ENCODE measurements at places on chromosomes 1 and 21. TPM values are rescaled to one million over a fixed set of nuclear protein-coding genes. Genes with fewer than 3 reads are reported as not detected.

DNA sequence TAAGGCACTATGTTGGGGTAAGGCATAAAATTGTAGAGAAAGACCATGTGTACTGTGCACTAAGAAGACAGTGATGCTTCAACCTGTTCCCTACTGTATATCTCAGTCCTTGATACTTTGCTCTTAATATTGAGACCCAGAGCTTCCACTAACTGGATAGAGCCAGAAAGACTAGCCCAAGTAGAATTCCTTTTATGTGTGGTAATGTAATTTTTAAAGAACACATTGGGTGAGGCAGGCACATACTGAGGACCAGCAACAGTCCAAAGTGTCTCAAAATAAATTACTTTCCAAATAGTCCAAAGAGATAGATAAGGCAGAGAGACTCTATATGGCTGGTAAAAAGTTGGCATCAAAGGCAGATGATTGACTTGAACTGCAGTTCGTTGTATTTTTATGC lies 31.4 kb upstream of the MROH9 start:
- DNase-seq: no peak

DNA sequence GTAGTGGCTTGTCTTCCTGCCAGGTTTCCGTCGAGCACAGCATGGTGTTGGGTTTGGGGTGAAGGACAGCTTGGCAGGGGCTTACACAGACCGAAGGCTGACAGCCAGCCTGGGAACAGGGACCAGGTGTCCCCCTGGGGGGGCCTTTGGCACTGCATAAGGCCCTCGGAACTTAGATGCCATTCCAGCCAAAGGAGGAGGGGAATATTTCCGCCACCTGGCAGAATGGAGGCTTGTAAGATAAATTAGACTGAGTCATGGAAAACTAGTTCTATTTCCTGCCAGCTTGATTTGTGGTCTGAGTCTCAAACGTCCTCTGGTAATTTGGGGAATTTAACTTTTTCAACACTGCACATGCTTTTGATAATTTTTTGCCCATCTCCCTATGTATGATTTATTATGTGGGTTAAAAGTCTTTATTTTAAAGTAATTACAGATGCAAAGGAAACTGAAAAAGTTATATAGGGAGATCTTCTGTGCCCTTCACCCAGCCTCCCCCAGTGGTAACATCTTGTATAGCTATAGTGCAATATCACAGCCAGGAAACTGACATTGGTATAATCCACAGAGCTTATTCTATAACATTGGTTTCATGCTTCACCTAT lies 11.5 kb upstream of the TMEM51 start:
- no peak for DNase-seq

- DNase-seq: no peak
Observed at GRCh38 chr1:118291661-118292060, 106.6 kb upstream of the SPAG17 start.

DNA sequence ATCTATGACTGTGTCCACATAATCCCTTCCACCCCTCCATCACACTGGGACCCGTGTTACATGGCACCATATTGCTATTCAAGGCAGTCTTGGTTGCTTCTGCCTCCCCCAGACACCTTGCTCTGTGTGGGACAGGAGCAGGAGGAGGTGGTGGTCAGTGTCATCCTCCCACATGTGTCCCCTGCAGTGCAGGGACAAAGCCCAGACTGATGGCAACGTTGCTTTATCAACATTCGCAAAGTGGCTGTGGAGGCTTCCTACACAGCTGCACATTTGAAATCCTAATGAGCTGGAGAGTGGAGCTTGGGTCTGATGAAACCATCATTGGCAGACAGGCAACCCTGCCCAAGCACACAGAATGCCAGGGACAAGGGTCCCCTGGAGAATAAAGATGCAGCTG lies 26.2 kb downstream of the TRIM67 start:
- no peak for DNase-seq

GRCh38 chr1:162091681-162092524 lies 22.4 kb downstream of the NOS1AP start:
- no peak for DNase-seq

- no peak for DNase-seq
Observed at GRCh38 chr1:101733340-101733739, 263.4 kb downstream of the OLFM3 start.

- peak; percentile 53 for DNase-seq
Observed at GRCh38 chr1:10693497-10694273, 102.8 kb downstream of the CASZ1 start.

GRCh38 chr1:61092642-61093041 lies 10.3 kb downstream of the NFIA start:
- no peak for DNase-seq

- no peak for DNase-seq
Observed at GRCh38 chr1:191707288-191707687, 451.0 kb upstream of the RGS18 start.

DNA sequence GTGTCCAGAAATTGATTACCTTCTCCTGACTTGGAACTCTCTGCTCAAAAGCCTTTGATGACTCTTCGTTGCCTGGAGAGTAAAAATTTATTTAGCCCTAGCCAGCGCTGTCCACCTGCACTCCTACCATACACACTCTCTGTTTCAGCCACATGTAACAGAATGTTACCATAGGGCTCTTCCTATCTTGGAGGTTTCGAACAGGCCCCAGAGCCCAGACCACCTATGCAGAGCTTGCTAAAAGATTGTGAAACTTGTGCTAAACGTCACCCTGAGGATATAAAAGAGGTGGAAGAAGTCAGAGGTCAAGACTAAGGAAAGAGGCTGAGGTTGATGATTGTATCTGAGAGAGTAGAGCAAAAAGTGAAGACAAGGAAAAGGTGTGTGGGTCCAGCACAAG lies 237.0 kb upstream of the HOOK1 start:
- no peak for DNase-seq

DNA sequence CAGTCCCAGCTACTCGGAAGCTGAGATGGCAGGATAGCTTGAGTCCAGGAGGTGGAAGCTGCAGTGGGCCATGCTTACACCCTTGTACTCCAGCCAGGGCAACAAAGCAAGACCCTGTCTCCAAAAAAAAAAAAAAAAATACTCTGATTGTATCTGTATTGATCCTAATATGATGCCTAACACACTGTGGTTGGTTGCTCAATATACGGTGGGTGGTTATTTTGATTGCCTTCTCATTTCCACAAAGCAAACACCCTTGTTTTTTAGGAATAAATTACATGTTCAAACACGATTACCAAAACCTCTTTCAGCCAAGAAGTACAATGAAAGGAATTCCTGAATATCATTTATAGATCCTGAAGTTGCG lies 3.4 kb downstream of the EGLN1 start:
- DNase-seq: no peak

- DNase-seq: no peak
Observed at GRCh38 chr1:151108331-151108730, 37.8 kb downstream of the GABPB2 start.

- no peak for DNase-seq
Observed at GRCh38 chr1:171484760-171485374, 463 bp upstream of the PRRC2C start.

GRCh38 chr1:15305468-15305770 lies 58.4 kb downstream of the FHAD1 start:
- no peak for DNase-seq

DNA sequence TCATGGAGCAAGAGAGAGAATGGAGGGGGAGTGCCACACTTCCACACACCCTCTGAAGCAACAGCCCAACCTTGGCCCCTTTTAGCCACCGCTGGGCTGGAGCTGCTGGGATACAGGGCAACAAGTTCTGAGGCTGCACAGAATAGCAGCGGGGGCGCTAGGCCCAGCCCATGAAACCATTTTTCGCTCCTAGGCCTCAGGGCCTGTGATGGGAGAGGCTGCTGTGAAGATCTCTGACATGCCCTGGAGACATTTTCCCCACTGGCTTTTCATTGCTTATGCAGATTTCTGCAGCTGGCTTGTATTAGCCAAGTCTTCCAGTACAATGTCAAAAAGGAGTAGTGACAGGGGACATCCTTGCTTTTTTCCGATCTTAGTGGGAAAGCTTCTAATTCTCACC lies 202.3 kb upstream of the B3GALT2 start:
- DNase-seq: no peak

DNA sequence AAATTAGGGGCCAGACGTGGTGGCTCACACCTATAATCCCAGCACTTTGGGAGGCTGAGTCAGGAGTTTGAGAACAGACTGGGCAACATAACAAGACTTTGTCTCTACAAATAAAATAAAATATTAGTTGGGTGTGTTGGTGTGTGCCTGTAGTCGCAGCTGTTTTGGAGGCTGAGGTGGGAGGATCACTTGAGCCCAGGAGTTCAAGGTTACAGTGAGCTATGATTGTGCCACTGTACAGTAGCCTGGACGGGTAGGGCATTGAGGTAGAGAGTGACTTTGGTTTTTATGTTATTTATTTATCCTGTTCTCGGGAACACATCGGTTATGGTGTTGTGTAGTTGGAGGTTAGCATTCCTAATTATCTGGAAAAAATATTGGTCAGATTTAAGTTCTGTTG lies 19.5 kb downstream of the KIF1B start:
- no peak for DNase-seq

DNA sequence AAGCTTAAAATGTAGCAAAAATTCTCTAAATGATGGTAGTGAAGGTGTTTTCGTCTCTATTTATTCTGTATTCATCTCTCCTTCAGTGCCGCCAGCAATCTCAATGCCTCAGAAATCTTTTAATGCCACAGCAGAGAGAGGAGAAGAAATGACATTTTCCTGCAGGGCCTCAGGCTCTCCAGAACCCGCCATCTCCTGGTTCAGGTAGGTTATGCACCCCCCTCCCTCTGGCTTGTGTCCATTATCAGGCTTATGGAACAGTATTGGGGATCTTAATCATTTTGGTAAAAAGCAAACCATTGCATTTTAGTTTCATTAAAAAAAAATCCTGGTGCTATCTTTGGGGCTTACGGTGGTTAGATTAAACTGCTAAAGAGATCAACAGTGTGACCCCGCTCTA lies 326.1 kb downstream of the NCAM2 start:
- DNase-seq: no peak

DNA sequence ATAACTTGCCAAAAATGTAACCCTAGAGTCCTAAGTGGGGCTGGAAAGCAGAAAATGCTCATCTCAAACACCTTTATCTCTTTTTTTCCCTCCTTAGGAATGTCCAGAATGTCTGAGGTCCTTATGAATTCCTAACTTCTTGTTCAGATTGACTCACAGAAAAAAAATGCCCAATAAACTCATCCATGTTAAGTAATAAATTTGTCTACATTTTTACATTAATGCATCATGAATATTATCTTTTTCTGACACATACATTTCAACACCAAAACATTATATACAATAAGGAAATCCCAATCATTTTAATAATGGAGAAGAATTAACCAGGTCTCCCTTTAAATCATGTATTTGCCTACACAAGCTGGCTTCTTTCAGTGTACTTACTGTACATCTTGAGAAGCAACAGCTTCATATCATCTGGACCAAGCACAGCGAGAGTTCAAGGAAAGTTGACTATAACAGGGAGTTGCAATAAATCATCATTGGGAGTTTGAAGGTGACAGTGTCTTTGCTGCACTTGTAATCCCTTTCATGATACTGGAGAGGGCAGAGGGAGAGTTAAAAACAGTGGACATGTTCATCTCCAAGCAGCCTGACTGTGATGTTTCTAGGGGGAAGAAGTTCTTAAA lies 565.2 kb downstream of the LTN1 start:
- no peak for DNase-seq

DNA sequence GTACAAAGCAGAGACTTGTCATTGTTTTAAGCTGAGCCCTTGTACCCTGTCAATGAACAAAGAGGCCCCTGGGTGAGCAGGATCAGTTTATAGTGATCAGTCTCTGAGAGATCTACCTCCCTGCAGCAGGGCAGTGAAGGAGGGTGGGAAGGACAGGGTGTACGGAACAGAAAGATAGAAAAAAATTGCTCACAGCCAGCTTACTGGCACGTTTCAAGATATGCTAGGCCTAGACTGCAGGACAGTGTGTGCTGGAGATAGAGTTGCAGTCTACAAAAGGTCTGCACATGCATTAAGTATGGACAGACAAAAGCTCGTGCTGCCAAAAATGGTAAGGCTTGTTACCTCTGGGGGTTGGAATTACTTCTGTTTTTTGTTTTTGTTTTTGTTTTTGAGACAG lies 34.6 kb downstream of the OVAAL start:
- DNase-seq: no peak

DNA sequence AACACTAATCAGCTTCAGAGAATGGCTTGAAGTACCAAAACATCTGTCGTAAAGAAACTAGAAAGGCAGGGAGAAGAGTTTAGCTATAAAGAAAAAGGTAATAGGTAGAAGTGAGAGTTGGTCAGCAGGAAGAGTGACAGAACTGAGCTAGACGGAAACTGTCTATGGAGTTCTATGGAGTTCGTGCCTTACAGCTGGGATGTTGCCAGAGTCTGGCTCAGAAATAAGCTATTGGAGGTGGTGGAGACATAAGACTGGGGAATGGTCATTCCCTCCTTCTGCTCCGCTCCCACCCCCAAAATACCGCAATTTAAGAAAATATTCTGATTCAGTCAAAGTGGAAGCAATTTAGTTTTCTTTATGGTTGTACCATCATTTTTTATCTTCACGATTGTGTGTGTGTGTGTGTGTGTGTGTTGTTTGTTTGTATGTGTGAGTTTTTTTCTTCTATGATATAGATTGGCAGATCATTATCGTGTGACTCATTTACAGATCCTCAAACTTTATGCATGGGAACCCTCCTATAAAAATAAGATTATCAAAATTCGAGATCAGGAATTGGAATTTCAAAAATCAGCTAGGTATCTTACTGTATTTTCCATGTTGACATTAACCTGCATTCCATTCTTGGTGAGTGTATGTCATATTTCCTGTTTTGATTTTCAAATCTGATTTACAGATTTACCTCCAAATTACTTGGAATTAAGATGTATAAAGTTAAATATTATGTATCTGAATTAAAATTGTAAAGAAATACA lies 79.0 kb downstream of the HSPA13 start:
- no peak for DNase-seq

DNA sequence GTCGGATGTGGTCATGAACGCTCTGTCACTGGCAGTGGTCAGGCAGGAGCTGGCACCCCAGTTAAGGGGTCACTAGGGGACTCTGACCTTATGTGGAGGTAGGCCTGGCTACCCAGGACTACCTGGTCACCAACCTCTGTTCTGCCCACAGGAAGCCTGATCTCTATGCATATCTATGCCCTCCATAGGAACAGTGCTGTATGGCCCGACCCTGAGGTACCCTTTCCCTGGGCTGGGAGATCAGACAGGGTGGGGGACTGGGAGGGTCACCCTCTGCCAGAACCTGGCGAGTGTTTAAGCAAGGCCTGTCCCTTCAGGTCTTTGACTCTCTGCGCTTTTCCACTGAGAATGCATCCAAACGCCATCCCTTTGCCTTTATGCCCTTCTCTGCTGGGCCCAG lies 19.0 kb downstream of the CYP4B1 start:
- DNase-seq: no peak

GRCh38 chr1:179077396-179077795 lies 4.5 kb upstream of the TOR3A start:
- no peak for DNase-seq

The KLHDC7A gene
- total RNA-seq: not detected

The BCAS2 gene
- total RNA-seq: 29.6 TPM

The TFF2 gene
- total RNA-seq: not detected

The TBX15 gene
- not detected for total RNA-seq
